ENCODE measurements at places on chromosomes 7 and 10.

DNA sequence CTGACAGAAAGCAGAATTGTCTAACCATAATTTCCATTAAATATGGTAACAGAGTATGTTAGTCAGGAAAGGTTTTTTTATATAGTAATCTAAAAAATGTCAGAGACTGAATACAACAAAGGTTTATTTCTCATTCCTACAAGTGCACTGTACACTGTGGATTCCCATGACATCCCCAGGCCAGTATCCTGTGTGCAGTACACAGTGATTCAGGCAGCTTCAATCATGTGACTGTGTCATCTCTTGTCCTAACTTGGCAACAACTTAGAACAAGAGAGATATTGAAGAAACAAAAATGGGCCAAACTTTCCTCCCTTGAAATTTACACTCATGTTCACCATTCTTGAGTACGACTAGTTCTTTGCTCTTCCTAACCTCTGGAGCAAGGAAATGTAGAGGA is 189.8 kb upstream of the SEMA3A start:
- DNase-seq, result no peak

- no peak for DNase-seq
Observed at GRCh38 chr7:154899862-154900261, 103.1 kb downstream of the PAXIP1 start.

GRCh38 chr10:32972929-32973328 is 14.9 kb upstream of the ITGB1 start:
- no peak for DNase-seq

DNA sequence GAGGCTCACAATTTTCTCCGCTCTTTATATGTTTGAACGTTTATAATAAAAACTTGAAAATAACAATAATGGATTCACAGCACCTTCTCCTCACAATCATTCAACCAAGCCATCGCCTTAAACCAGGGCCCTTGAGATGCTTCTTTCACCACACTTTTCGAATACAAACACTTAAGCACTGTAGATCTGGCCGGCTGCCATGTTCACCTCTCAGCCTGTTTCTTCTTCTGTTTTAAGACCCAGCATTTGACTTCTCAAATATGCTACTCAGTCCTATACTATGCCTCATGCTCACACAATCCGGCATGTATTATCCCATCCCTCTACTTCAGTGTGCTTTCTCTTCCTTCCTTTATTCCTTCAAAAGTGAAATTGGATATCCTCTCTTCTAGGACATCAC is 280.6 kb downstream of the TFEC start:
- no peak for DNase-seq

- DNase-seq, result no peak
Observed at GRCh38 chr10:71998119-71998839, 34.1 kb downstream of the CHST3 start.
